ENCODE measurements at places on chromosomes 3 and 15. TPM values are rescaled to one million over a fixed set of nuclear protein-coding genes. Genes with fewer than 3 reads are reported as not detected.
A peak's percentile ranks its signal among the peaks of the same experiment; 100 is the strongest.

C3orf52 gene
- total RNA-seq: 3.9 TPM

DNA sequence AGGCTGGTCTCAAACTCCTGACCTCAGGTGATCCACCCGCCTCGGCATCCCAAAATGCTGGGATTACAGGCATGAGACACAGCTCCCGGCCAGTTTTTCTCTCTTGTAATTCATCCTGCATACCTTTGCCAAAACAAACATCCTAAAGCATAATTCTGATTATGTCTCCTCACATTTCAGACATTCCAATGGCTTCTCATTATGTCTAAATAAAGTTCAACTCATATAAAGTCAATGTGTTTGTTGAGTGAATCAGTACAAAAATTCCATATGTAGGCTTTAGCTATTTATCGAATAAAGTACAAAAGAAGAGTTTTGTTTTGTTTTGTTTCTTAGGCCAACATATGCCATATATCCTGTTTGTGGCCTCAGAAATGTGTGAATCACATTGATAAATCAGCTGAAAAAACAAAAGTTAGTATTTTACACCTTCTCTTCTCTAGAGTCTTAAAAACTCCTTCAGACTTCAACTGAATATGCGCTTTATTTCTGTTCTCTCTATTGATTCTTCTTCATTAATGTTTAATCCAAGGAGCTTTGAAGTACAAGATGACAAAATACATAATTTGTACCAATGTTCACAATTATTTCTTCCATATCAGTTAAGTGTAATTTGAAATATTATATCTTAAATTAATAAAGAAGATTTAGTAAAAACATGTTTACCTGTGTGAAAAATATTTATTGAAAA lies 165.8 kb downstream of the MECOM start:
- H3K36me3 ChIP-seq: no peaks in the 10 kb centered on the region
- no peak overlapping the region for H3K4me3 ChIP-seq
- no peak for DNase-seq
- H3K27ac ChIP-seq: no peak overlapping the region
- H3K27me3 ChIP-seq: no peaks in the 10 kb centered on the region

DNA sequence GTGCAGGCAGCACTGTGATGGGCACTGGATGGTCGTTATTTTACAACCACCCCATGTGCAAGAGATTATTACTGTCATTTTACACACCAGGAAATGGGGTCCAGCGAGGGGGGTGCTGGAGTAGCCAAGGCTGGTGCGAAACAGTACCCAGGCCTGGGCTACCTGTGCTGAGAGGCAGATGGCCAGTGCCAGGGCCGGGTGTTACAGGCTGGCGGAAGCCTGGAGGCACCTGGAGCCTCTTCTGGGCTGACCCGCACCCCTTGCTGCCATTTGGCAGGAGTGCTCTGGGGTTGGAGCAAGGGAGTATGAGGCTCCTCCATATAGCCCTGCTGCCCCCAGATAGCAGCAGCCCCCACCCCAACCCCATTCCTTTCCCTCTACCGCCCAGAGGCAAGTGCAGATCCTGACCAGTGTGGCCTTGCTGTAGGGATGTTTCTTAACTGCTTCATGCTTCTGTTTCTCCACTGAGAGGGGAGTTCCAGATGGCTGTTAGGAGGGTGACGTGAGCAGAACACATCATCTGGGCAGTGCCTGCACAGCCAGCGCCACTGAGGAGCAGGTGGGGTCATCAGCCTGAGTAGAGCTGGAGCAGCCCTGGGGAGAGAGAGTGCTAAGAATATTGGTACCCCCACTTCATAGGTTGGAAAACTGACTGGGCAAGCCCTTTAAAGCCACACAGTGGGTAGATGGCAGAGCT lies 15.3 kb downstream of the SNX33 start:
- no peaks in the 10 kb centered on the region for H3K36me3 ChIP-seq
- H3K27me3 ChIP-seq: no peaks in the 10 kb centered on the region
- no peak overlapping the region for H3K4me3 ChIP-seq
- no peak overlapping the region for H3K27ac ChIP-seq
- DNase-seq: no peak

GRCh38 chr15:63234451-63234870 lies 42.9 kb upstream of the APH1B start:
- peak overlapping the region; percentile 9 for H3K27ac ChIP-seq
- no peak for DNase-seq
- peaks cover 10% of the 10 kb centered on the region for H3K36me3 ChIP-seq
- no peak overlapping the region for H3K4me3 ChIP-seq

DNA sequence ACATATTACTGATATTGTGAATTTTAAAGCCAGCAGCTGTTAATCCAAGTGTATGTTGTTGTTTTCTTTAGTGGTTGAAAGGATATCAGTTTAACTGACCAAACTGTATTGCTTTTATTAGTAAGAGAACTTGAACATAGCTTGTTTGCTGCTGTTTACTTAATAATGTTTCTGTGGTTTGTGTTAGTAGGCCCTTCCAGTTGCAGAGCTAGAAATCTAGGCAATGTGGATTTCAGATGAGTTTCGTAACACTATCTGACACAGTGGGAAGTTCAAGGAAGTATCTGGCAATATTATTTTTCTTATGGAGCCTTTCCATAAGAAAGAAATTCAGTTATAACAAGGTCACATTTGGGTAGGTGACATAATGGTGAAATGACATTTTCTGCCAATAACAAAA lies 18.5 kb downstream of the ZNF609 start:
- no peak overlapping the region for H3K4me3 ChIP-seq
- no peak for DNase-seq
